ENCODE measurements at places on chromosomes 6 and 20. TPM values are rescaled to one million over a fixed set of nuclear protein-coding genes. Genes with fewer than 3 reads are reported as not detected.

DNA sequence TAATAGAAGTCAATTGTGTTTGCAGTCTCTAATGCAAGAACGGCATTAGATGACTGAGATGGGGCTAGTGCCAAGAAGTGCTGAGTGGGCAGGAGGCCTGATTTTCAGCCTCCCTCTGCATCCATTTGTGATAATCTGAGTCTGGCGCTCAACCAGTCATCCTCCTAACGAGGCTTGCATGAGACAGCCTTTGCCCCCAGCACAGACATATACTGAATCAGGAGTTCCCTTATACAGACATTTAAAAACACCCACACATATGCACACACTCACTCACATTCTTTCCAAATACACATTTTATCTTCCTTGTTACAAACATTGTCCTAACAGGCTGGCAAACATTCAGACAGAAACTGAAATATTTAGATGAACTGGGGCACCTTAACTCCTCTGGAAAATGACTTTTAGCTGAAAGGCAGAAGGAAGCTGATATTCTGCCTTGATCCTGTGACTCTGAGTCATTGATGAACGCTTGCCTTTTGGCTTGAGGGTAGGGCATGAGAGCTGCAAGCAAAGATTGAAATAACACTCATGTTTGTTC is 562.3 kb downstream of the DHX35 start:
- no peak for DNase-seq

DNA sequence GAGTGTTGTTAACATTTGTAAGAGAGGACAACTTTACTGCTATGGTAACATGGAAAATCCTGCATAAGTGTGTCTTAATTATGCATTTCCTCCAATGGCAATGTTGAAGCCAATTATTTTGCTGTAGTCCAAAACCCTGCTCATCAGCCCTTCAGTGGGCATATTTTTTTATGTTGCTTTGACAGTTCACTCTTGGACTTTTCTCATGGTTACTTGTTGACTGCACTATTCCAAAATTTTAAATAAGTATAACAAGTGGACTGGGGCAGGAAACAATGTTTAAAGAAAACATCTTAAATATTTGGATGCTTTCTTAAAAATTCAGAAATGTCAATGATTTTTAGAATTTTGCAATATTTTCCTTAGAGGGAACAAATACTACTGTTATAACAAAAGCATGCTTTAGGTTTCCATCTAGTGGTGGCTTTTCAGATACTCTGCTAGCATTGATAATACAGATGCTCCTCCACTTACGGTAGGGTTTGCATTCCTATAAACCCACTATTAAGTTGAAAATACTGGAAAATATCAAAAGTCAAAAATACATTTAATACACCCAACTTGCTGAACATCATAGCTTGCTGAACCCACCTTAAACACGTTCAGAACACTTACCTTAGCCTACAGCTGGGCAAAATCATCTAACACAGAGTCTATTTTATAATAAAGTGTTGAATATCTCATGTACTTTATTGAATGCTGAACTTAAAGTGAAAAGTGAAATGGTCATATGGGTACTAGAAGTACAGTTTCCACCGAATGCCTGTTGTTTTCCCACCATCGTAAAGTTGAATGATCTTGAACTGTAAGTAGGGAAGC is 86.4 kb downstream of the ADGRG6 start:
- no peak for DNase-seq

DNA sequence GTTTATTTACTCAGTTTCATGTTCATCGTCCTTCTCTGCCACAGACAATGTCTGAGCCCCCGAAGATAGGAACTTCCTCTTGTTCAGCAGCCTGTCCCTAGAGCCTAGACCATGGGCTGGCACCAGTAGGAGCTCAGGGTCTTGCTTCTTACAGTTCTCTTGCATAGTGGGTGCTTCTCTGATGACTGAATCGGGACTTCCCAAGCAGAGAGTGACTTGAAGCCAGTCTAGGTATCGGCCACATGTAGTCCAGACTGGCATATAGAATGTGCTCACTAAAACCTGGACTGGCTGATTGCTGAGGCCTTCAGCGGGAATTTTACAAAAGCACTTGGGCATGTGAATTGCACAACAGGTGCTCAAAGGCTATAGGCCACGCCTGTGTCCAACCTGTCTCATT is 52.0 kb downstream of the PRDM1 start:
- DNase-seq = no peak

GRCh38 chr6:83707829-83708545 is 914 bp downstream of the SNAP91 start:
- DNase-seq = no peak

- no peak for DNase-seq
Measured at GRCh38 chr6:7468382-7469081, 72.9 kb upstream of the DSP start.

- no peak for DNase-seq
Measured at GRCh38 chr6:2434116-2434515, 188.7 kb upstream of the GMDS start.

GRCh38 chr6:158531566-158531965 is 28.3 kb upstream of the TMEM181 start:
- no peak for DNase-seq

GRCh38 chr6:16731478-16732051 is 29.7 kb downstream of the ATXN1 start:
- DNase-seq = no peak

DNA sequence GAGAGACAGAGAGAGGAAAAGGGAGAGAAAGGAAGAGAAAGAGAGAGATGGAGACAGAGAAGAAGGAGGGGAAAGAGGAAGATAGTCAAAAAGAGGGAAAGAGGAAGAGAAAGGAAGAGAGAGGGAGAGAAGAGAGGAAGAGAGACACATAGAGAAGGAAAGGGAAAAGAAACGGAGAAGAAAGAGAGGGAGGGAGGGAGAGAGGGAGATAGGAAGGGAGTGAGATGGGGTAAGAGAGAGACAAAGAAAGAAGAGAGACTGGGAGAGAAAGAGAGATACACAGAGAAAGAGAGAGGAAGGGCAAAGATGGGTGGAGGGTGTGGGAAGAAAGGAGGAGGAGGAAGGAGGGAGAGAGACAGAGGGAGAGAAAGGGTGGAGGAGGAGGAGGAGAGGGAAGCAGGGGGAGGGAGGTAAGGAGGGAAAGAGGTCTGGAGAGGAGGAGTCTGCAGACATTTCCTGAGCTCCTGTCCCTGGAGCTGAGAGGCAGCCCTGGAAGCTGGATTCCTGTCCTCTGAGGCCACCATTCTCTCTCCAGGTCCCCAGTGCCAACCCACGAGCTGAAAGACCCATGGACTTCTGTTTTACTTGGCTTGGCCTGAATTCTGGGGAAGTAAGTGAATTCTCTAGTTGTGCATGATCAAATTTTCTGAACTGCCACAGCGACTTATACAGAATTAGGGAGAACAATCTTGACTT is 9.9 kb downstream of the FOXF2 start:
- no peak for DNase-seq

GRCh38 chr6:31476515-31477139 is 21.3 kb upstream of the MICB start:
- peak; percentile 7 for DNase-seq

GRCh38 chr6:144423167-144423566 is 138.0 kb downstream of the UTRN start:
- no peak for DNase-seq

GRCh38 chr6:105994591-105995390 is 91.3 kb upstream of the PRDM1 start:
- DNase-seq = no peak

DNA sequence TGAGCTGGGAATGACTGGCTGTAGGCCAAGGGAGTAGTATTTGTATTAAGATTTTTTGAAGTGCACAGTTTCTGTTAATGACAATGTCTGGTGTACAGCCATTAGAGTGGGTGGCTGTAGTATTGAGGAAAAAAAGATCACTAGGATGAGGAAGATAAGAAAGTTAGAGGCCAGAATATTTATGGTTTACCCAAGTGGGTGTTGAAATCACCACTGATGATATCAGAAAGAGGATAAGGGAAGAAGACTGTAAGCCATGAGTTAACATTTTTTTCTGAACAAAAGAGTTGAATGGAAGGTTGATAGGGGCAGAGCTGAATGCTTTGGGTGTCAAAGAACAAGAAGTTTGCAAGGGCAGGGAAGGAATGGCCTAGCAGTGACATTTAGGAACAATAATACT is 104.7 kb downstream of the PRDM13 start:
- DNase-seq = no peak

GRCh38 chr6:19549109-19549508 is 288.1 kb upstream of the ID4 start:
- no peak for DNase-seq

DNA sequence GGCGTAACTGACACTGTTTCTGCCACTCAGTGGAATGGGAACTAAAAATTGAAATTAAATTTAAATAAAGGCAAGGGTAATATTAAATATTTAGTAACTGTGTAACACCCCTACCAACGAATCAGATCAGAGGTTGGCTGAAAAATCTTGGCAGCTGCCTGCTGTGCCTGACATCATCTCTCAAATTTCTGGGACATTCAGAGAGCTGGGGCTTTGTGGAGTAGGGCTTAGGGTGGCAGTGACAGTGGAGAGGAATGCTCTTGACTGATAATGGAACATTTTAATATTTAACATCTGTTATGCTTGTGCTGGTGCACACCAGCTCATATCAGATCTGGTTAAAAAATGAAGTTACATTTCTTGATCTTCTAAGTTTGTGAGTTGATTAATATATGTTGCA is 62.2 kb downstream of the RFPL4B start:
- no peak for DNase-seq

DNA sequence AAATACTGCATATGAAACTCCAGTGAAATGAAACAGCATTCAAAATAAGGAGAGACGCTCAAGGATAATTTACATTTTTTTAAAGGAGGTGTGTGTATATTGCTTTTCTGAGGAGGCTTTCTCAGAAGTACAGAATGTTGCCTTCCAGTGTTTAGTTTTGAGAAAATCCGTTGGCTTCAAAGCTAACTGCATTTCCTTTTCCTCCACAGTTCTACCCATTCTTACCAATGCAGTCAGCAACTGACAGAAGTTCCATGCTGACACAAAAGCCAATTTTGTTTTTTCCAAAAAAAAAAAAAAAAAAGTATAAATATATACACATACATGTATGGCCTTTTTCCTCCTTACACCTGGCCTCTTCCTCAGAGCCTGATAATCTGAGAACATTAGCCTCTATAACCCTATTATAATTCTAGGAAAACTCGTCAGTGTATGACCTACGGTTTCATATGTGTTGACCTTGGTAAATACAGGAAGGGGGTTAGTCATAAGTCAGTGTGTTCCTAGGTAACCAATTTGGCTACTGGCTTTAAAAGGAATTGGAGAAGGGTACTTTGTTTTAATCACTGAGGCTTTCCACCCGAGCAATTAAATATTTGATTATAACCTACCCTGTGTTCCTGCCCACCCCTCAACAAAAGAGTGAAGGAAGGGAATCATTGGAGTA is 24.2 kb downstream of the MGME1 start:
- no peak for DNase-seq

DNA sequence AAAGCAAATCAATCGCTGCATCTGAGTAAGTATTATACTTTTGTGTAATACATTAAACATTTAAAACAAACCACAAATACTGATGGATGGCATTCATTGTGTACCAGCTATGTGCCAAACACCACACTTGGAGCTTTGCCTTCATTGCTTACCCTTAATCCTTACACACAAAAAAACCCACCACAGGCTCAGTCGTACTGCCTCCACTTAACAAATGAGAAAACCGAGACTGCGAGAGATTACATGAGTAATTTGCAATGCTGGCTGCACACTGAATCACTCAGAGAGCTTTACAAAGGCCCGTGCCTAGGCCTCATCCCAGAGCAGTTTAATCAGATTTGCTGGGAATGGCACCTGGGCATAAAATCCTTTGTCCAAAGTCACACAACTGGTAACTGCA is 130.5 kb downstream of the EDN1 start:
- no peak for DNase-seq

- DNase-seq = no peak
Measured at GRCh38 chr6:31110825-31111582, 1.4 kb downstream of the C6orf15 start.

DNA sequence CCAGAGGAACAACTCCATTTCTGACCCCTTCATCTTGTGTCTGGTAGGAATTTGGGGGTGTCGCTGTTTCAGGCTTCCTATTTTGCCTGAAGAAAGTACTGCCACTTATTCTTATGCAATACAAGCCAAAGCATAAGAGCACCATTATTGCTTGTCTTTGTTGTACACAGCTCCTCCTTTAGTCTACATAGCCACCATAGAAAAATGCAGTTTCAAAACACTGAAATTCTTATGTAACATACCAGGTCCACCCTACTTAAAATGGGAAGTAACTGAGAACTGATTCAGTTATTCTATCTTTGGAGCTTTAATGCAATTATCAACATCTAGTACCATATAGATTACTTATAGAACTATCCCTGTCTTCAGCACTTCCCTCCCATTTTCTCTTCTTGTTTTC is 255.5 kb downstream of the ARHGAP18 start:
- no peak for DNase-seq

GRCh38 chr6:24194978-24195700 is 69.1 kb downstream of the NRSN1 start:
- DNase-seq = no peak

- peak; percentile 76 for DNase-seq
Measured at GRCh38 chr20:35600993-35601973, 14.3 kb upstream of the SPAG4 start.

- DNase-seq = no peak
Measured at GRCh38 chr6:145924600-145924999, 39.6 kb downstream of the SHPRH start.

GRCh38 chr20:53084408-53084997 is 112.3 kb downstream of the TSHZ2 start:
- DNase-seq = no peak

DNA sequence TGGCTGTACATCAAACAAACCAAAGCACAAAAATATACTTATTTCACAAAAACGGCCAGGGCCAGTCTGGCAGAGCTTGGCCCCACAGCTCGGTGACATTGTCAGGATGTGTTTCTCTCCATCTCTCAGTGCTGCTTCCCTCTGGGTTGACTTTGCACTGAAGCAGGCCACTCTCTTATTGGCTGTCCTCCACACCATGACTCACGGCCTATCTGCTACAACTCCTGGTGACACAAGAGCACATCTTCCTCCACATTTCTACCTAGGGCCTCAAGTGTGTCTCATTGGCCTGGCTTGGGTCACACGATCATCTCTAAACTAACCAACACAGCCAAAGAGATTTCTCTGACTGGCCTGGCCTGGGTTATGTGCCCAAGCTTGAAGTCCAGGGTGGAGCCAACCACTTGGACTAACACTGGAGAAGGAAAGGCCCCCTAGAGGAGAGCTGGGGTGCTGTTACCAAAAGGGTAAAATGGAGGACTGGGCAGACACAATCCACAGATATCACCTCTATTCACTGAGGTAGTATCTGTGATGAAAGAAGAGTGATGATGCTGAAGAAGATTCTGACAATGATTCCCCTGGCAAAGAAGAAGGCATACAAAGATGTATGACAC is 159.8 kb upstream of the TSHZ2 start:
- no peak for DNase-seq

FRK gene
- 0.72 TPM for polyA plus RNA-seq

HUS1B gene
- polyA plus RNA-seq = 0.30 TPM

MATN4 gene
- 1.5 TPM for polyA plus RNA-seq

PSMG4 gene
- polyA plus RNA-seq = 23.7 TPM

RIPOR2 gene
- 0.38 TPM for polyA plus RNA-seq

SAYSD1 gene
- polyA plus RNA-seq = 12.4 TPM

SIM1 gene
- polyA plus RNA-seq = 4.5 TPM

BPIFB2 gene
- polyA plus RNA-seq = not detected

SLC52A3 gene
- 2.1 TPM for polyA plus RNA-seq

PMEPA1 gene
- 28.4 TPM for polyA plus RNA-seq

TTK gene
- polyA plus RNA-seq = 0.11 TPM

PCSK2 gene
- 7.3 TPM for polyA plus RNA-seq

TNF gene
- polyA plus RNA-seq = 0.11 TPM

CD83 gene
- polyA plus RNA-seq = 0.72 TPM

PRKN gene
- polyA plus RNA-seq = 7.2 TPM

STX11 gene
- 1.1 TPM for polyA plus RNA-seq

Measured in pancreas (tissue), 10 donors.